ENCODE measurements at places on chromosomes 5 and 9.

DNA sequence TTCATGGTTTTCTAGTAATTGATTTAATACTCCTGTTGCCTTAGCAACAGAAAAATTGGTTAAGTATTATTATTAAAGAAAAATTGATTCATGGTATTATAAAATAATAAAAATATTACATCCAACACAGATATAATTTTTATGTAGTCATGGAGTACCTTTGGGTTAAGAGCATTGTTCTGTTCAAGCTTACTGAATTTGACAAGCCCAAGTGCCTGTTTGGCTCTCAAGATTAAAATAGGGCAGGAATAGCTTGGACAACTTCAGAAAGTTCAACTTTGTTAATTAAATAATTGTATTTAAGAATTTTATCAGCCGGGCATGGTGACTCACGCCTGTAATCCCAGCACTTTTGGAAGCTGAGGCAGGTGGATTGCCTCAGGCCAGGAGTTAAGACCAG, 82.0 kb downstream of the NIPBL start:
- no peak for DNase-seq

DNA sequence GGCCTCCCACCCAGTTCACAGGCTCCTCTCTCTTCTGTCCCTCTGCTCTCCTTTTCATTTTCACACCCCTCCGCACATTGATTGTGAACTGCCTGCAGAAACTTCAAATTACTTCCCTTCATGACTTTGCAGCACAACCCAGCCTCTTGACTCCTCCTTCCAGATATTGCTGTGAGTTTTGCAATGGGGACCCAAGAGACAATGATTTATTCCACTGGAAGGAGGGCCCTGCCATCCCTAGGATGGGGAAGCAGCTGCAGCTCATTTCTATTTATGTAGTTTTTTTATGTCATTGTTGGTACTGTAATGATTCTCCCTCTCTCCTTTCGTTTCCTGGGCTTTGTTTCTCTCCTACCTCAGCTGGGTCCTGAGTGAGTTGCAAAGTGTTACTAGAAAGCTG, 364.9 kb downstream of the ICE1 start:
- no peak for DNase-seq

- DNase-seq = no peak
Measured at GRCh38 chr9:76608575-76609273, 149.7 kb downstream of the GCNT1 start.

- DNase-seq = no peak
Measured at GRCh38 chr5:154620411-154620810, 134.8 kb upstream of the LARP1 start.

DNA sequence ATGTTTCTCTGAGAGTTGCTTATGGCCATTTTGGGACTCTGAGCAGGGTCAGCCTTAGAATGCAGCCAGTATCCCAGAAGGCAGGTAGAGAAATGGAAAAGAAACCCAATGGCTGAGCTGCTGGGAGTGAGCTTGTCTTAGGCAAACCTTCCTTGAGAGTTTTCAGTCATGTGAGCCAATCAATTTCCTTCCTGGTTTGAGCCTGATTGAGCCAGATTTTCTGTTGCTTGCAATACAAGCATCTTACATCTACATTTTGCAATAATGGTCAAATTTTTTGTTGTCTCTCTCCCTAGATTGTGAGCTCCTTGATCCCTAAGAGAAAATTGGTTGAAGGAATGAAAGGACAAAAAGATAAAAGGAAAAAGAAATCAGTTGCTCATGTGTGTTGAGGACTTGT, 155.3 kb downstream of the SNX18 start:
- no peak for DNase-seq

DNA sequence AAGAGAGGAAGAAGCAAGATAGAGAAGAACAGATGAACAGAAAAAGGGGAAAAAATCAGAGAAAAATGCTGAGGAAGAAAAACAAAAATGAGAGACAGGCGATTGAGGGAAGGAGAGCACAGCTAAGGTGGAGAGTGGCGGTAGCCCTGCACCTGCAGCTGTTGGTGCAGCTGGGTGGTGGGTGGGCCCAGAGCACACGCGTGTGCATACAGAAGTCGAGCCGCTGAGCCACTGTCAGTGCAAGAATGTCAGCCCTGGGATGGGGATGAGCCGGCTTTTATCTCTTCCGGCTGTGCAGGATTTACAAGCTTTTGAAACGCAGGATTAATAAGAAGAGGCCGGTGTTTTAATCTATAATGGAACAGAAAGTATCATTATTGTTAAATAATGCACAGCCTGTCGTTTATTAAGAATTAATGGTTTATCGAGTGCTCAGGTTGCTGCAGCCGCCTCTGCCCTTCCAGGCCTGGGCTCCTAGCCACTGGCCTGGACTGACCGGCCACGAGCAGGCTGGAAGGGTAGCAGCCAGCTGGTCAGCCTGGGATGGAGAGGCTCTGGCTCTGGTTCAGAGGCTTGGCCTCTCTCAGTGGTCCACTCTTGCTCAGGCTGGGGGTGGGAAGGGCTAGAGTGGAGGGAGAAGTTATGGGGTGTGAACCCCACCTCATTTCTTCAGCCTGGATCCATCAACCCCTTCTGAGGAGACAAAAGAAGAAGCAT, 68.7 kb downstream of the PCDH1 start:
- no peak for DNase-seq

DNA sequence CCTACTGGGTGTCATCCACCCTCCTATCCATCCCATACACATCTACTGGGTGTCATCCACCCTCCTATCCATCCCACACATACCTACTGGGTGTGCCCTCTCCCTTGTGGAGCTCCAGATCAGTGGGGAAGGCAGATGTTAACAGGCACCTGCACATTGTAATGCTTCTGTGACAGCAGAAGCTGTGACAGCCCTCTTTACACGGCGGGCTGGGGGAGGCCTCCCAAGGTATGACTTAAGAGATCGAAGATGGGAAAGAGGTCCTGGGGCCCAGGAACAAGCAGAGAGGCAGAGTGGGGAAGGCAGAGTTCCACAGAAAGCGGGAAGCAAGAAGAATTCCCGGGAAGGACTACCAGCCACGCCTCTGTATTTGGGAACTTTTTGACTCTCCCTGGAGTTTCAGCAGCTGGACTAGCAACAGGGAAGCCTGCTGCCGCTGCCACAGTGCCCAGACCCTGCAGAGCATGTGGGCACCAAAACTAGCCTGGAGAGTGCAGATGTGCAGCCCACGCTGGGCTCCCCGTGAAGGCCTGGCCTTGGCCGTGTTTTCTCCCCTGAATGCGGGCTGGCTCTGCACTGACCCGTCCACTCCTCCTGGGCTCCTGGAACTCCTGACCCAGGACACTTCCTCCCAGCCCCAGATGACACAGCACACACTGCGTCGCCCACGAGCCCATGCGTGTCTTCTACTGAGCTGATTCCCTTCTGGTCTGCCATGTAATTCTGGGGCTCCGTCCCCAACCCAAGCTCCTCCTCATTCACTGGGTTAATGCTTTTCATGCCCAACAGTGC, 9.3 kb downstream of the TOR1A start:
- DNase-seq = no peak

GRCh38 chr9:8558176-8558575, 758.6 kb upstream of the DMAC1 start:
- no peak for DNase-seq

DNA sequence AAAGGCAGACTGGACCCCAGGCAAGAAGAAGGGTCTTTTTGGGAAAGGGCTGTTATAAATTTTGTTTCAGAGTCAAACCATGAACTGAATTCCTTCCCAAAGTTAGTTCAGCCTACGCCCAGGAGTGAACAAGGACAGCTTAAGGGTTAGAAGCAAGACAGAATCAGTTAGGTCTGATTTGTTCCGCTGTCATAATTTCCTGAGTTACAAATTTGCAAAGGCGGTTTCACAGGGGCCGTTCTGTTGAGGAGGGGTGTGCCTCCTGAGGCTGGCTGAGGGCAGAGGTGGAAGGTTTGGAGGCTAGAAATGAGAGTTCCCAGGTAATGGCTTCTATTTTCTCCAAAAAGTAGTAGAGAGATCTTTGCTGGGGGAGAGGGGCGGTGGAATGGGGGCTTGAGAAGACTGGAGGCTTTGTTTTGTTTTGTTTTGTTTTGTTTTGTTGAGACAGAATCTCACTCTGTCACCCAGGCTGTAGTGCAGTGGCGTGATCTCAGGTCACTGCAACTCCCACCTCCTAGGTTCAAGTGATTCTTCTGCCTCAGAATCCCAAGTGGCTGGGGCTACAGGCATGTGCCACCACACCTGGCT, 4.1 kb upstream of the CERCAM start:
- no peak for DNase-seq

- no peak for DNase-seq
Measured at GRCh38 chr5:52928689-52929088, 60.5 kb upstream of the ITGA2 start.

- peak; percentile 99 for DNase-seq
Measured at GRCh38 chr9:94726495-94727191, at the start of gene AOPEP. Gene AOPEP (plus strand): TSS chr9:94726699. CDS start chr9:94759784, 33,085 bp downstream.

- no peak for DNase-seq
Measured at GRCh38 chr5:119323601-119324000, 32.2 kb upstream of the TNFAIP8 start.

GRCh38 chr9:126490214-126490631, 123.5 kb upstream of the LMX1B start:
- DNase-seq = no peak

- no peak for DNase-seq
Measured at GRCh38 chr9:131255676-131256197, 20.6 kb downstream of the FAM78A start.

DNA sequence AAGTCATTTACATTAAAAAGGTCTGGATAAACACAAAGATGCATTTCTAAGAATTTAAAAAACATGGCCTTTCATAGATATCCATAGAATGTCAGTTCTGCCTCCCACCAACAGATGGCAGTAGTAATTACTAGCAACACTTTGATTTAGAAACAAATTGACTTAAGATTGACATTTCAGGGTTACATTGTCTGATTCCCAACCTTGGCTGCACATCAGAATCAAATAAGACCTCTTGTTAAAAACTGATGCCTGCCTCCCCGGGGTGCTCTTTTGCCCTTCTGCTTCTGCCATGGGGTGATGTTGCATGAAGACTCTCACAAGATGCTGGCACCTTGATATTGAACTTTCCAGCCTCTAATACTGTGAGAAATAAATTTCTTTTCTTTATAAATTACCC, 146.2 kb upstream of the GPR151 start:
- no peak for DNase-seq

- DNase-seq = no peak
Measured at GRCh38 chr5:107271682-107272350, 398.9 kb downstream of the EFNA5 start.

GRCh38 chr5:103510851-103511553, 51.6 kb downstream of the NUDT12 start:
- DNase-seq = no peak

DNA sequence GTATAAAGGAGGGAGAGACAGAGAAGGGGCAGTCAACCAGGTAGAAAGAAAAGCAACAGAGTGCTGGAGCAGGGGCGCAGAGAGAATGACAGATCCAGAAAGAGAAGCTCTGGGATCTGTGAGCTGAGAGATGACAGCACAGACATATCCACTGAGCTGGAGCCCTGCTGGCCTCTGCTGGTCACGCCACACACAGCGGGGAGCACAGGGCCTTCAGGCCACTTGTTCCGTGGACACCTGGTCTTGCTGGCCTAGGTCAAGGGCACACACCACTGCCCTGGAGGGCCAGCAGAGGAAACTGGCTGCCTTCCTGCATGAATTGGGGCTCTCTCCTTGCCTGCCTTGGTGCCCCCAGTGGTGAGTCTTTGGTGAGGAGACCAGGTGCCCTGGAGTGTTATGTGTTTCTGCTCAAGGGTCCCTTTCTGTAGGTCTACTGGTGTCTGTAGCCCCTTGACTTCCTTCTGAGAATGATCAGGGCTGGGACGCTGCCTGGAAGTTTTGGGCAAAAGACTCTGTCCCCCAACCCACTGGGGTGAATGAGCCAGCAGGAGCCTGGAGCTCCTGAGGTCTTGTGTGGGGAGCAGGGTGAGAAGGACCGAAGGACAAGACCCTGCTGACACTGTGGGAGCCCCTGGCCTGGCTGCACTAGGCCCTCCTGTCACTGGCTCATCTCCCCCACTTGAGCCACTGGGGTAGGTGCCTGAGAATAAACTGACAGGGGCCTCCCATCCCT, 59.2 kb upstream of the ADAMTS2 start:
- no peak for DNase-seq

DNA sequence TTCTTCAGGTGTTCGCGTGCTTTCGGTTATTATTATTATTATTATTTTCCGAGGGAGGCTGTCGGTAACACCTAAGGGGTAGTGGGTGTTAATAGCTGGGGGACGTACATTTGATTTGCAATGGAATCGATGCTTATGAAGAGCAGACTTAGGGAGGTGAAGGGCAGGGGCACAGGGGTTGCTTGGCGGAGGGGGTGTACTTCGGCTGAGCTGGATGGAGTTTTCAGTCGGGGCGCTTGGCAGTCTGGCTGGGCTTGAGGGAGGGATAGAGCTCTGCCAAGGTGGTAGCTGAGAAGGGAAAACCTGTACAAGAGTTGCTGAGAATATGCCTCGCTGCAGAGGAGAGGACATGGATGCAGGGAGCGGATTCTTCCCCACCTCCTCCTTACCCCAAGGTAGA, 617 bp upstream of the PTPRD start:
- no peak for DNase-seq

DNA sequence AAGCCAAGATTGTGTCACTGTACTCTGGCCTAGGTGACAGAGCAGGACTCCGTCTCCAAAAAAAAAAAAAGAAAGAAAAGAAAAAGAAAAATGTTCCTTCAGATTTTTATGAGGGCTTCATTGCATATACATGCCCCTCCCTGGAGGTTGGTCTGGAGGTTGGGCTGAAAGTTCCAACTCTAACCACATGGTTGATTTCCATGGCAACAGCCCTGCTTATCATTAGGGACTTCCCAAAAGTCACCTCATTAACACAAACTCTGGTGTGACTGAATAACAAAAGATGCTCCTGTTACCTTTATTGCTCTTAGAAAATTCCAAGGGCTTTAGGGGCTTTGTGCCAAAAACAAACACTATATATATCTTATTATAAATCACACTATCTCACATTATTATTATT, 113.8 kb downstream of the TMC1 start:
- DNase-seq = peak; percentile 8

- DNase-seq = no peak
Measured at GRCh38 chr5:141870228-141870627, 8.0 kb downstream of the PCDH1 start.

DNA sequence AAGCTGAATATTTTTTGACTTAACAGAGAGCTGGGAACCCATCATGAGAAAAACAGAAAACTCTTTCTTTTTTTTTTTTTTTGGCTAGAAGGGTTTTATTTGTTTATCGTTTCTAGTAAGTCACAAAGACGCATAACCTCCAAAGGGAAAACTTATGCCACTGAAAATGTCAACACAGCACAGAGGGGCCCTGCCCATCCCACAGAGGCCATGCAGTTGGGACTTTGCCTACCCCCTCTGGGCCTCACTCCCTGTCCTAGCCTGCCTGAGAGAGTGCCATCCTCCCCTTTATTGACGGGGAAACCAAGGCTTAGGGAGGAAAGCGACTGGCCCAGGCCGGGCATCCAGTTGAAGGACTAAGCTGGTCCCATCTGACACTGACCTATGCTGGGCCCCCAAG, 74.7 kb downstream of the VAV2 start:
- no peak for DNase-seq

GRCh38 chr9:134420974-134421432, 94.7 kb downstream of the RXRA start:
- DNase-seq = no peak

GRCh38 chr5:92912283-92912682, 668.7 kb downstream of the NR2F1-AS1 start:
- no peak for DNase-seq

Measured in T-helper 17 cell (primary cell).